ENCODE measurements at places on chromosomes 4 and X.

- DNase-seq = no peak
Observed at GRCh38 chr4:57156242-57156990, 46.2 kb upstream of the IGFBP7 start.

GRCh38 chrX:135396566-135396965, 25.2 kb upstream of the SMIM10L2A start:
- DNase-seq = no peak

DNA sequence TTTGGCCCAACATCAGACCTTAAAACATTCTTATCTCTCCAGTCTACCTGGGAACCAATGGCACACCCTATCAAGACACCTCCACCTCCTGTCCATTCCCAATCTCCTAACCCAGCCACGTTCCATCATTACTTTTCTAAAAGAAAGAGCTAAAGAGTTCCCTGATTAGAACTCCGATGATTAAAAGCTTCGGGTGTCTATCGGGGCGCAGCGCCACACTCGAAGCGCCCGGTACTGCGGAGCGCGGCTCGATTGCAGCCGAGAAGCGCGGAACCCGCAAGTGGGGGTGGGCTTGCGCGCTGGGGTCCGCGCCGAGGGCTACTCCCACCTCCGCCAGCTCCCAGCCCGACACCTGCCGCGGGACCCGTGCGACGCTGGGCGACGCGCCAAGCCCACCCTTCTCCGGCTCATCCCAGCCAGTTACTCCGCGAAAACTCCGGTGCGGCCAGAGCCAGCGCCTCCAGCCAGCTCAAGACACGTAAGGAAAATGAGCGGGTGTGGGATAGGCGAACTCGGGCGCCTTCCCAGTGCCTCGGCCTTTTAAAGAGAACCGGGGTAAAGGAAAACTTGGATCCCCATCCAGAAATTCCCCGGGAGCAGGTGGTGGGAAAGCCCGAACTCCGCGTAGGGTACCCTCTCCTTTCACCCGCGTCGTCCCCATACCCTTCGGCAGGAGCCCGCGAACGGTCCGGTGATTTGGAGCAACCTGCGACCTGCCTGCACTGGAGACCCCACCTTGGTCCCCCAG, 593 bp downstream of the NPY1R start:
- no peak for DNase-seq

DNA sequence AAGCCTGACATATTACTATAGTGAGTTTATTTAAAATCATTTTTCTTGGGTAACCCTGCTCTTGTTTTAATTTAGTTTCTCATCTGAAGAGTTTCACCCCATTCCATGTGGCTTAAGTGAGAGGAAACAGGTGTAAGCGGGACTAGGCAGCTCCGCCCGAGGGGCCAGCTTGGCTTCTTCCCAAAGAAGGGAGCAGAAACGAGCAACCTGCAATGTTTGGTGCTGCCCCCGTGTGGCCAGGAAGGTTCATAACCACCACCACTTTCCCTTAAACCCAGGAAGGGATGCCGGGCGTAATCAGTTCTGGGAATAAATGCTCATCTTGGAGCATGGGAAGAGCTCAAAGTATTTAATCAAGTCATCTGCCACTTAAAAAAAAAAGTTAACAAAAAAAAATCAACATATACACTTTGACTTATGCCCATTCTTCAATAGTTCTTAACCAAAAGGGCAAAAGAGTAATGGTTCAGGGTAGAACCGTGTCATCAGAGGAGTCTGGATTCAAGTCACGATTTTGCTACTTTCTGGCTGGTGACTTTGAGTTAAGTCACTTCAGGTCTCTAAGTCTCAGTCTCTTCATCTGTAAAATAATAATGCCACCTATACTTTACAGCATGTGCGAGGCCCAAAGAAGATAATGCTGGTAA, 147.9 kb downstream of the NSUN7 start:
- peak; percentile 20 for DNase-seq

DNA sequence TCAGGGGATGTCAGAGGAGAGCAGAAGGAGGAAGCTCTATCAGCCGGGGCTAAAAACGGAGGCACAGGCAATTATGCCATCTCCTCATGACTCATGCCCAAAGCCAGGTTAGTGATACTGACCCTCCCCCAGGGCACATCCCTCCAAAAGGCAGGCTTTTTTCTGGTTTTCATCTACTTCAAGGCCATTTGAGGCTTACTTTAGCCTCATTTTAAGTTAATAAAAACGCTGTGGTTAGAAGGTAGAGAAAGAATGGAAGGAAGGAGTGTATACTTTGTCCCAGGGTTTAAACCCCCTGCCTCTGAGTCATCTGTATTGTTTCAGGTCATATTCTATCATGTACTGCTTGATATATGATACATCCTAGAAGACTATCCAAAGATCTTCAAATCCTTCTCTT, 89.7 kb upstream of the NDP start:
- DNase-seq = no peak

GRCh38 chrX:15931362-15931761, 76.7 kb upstream of the AP1S2 start:
- DNase-seq = no peak

DNA sequence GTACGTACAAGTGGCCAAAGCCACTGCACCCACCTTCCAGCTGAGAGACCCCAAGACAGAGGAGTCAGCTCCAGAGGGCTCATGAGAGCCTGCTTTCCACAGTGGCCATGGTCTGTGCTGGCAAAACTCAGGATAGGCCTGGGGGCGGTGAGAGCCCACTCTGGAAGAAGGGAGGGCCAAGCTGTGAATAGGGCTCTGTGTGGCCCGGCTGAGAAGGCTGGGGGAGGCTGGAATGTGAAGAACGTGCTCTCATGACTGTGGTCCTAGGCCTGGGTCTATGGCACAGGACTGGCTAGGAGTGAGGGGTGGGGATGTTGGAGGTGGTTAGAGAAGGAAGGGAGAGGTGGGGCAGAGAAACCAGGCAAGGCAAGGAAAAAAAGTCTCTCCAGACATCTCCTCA, 13.3 kb downstream of the STARD8 start:
- no peak for DNase-seq

Measured in activated CD8-positive, alpha-beta memory T cell treated with anti-CD3 and anti-CD28 coated beads for 4 hours (primary cell).